CD4-positive, alpha-beta T cell treated with Interleukin-17A for 1 hour (primary cell): ENCODE measurements at places on chromosomes 6 and 20.

DNA sequence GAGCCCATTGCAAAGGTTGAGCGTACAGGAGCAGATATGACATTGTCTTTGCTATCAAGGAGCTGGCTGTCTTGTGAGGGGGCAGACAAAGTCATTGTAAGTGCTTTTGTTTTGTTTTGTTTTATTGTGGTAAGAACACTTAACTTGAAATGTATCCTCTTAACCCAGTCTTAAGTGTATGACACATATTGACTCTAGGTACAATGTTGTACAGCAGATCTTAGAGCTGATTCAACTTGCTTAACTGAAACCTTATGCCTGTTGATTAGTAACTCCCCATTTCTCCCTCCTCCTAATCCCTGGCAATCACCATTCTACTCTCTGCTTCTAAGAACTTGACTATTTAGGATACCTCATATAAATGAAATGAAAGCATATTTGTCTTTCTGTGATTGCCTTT is 429.0 kb downstream of the BMP2 start:
- DNase-seq, result no peak

DNA sequence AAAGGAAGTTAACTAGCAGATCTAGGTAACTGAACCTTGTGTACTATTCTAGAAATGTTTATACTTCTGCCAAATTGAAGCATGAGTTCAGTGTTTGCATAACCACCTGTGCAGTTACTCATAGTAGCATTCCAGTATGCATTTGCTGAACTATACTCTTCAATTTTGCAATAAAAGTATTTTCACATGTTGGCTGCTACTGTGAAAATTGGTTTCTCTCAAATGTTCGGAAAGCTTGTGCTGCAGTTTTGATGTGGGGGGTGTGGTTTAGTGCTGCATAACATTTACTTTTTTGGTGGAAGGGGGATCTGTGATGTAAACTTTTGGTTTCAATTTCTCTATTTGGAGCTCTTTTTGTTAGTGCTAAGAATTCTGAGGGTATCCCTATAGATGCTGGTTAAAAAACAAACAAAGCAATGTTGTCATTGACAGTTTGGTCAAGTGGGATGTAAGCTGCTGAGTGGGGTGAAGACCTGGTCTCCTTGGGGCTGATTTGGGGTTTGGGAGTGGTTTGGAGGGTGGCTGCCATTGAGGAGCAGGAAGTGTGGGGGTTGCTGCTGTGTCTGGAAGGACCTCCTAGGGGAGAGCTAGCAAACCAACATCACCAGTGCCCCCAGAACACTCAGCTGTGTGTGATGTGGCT is 87.8 kb downstream of the CARMIL1 start:
- DNase-seq, result peak; percentile 60

DNA sequence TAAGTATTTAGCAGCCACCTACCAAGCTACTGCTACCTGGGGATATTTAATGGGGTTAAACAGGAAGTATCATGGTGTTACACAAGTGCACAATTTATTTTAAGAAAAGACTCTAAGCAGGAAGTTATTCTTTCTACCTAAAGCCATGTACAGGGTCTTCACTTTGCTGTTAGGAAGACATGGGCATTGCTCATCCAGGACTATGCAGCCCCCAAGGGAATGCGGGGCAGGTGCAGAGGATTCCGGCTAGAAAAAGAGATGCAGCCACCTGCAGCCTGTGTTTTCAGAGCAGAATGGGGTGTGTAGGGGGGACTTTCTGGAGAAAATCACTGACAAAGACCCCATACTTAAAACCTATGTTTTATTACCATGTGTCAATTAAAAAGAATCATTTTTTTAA is 399.1 kb upstream of the NOX3 start:
- DNase-seq, result no peak

DNA sequence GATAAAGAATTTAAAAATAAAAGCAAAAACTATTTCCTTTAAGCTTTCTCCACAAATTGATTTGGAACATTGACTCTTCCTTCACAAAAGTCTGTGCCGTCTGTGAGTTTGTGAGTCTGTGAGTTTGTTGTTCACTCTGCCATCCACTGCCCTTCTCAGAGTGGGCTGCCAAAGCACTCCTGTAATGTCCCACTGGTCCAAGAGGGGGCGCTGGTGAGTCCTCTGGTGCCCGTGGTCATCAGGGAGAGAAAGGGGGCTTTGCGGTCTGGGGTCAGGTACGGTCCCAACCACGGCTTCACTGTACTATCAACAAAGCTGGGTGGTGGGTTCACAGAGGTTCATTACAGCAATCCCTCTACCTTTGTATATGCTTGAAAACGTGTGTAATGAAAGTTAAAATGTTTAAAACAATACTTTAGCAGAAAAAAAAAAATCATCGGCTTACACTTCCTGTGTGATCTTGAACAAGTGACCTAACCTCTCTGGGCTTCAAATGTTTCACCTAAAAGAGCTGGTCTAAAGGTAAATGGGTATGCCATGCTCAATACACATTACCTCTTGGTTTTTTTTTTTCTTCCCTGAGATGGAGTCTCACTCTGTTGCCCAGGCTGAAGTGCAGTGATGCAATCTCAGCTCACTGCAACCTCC is 5.6 kb upstream of the ANKRD60 start:
- peak; percentile 42 for DNase-seq

GRCh38 chr6:136347847-136348246 is 58.2 kb upstream of the BCLAF1 start:
- no peak for DNase-seq

DNA sequence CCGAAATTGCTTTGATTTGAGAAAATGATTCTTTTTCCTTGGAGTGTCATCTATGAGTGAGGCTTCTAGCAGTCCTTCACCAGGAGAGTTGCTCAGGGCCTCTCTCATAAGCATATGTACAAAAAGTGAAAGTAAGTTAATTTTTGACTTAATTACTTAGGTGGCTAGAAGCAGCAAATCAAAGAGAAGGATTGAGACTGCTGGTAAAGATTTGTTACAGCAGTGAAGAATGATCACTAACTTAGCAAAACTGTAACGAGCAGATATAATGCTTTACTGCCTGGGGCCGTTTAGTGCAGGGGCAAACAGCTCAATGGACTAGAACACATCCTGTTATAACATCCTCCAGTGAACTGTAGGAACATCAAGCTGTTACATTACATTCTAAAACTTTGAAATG is 167.8 kb upstream of the RIPOR2 start:
- DNase-seq, result no peak

GRCh38 chr6:149963212-149963461 is 606 bp upstream of the ULBP1 start:
- DNase-seq, result peak; percentile 57

DNA sequence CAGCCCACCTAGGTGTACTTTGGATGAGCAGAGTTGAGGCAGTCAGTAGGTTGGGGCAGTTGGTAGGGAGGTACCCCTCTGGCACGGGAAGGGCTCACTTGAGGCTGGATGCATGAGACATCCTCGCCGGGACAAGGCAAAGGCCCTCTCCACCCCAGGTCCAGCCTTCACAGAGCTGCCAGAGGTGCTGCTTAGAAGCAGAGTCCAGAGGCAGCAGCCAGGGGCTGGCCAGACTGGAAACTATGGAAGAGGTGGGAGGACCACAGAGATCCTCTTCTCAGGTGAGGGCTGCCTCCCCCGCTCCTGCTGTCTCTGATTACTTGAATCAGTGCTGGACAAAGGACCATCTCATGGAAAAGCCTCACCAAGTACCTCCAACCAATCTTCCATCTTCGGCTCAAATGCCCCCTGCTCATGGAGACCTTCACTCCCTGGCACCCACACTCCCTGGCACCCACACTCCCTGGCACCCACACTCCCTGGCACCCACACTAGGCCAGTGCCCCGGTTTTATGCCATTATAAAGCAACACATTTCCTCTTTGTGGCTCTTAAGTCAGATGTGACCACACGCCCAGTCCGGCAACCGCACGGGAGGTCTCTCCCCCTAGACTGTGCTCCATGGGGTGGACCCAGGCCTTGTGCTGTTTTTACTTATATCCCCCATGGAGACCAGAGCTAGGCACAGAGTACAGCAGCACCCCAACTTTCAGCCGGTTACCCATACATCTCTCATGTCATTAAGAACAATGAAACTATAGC is 100.1 kb downstream of the YTHDF1 start:
- no peak for DNase-seq
